Stimulated activated CD8-positive, alpha-beta memory T cell treated with anti-CD3 and anti-CD28 coated beads, Interleukin-7, amount 100 ng/mL, for 1 hour (primary cell): ENCODE measurements at places on chromosomes 4 and X.
A peak's percentile ranks its signal among the peaks of the same experiment; 100 is the strongest.

GRCh38 chr4:123398066-123398852, 1.7 kb downstream of the SPRY1 start:
- DNase-seq = peak; percentile 15

- DNase-seq = no peak
These were observed 26.9 kb upstream of the AMOT start for GRCh38 chrX:112867570-112867969.

DNA sequence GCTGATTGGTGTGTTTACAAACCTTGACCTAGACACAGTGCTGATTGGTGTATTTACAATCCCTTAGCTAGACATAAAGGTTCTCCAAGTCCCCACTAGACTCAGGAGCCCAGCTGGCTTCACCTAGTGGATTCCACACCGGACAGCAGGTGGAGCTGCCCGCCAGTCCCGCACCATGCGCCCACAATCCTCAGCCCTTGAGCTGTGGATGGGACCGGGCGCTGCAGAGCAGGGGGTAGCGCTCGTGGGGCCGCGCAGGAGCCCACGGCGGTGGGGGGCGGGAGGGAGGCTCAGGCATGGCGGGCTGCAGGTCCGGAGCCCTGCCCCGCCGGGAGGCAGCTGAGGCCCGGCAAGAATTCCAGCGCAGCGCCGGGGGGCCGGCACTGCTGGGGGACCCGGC, 30.7 kb downstream of the MEPE start:
- DNase-seq = no peak

- no peak for DNase-seq
These were observed 74.6 kb downstream of the WDR44 start for GRCh38 chrX:118420462-118420861.

DNA sequence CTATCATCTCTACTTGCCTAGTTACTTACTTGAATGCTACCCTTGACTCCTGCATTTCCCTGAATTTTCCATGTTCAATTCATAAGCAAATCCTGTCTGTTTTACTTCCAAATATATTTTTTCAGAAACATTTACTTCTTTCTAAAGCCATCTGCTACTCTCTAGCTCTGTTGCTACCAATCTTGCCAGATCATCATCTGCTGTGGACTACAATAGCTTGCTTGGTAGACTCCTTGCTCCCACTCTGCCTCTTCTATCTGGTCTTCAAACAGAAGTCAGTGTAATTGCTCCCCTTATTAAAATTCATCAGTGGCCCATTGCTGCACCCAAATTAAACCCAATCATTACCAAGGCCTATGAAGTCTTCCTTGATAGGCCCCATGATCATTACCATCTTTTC, 151.6 kb upstream of the HPGD start:
- no peak for DNase-seq

DNA sequence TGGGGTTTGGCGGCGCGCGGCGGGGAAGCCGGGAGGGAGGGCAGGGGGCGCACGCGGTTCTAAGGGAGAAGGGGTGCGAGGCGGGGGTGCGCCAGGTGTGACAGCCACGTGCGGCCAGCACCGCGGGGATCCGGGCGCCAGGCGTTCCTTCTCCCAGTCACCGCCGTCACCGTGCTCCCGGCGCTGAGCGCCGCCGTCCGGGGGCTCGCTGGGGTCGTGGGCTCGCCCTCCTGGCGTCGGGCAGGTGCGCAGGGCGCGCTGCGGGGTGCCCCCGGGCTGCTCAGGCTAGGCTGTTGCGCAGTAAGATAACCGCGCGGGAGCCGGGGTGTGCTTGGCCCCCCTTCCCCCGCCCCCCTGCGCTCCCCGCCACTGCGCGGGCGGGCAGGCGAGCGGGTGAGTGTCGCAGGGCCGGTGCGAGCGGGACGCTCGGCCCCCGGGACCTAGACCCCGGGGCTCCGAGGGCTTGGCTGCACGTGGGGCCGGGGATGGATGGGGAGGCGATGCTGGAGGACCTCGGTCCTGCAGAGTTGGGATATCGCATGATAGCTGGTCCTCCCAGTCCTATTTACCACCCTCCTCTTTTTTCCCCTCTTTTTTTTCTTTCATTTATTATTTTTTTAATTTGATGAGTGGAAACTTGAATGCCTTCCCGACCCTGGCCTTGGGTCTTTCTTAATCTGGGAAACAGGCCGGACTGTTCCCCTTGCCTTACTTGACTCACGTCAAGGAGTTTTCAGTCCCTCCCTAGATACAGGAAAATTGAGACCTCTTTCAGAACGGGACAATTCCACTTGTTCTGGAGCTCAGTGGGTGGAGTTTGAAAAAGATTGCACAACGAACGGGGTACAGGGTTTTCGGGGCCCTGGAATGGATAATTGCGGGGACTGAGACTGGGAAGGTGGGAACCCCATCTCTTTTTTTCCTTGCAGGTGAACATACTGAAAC, 797 bp downstream of the TXLNG start:
- peak; percentile 10 for DNase-seq

DNA sequence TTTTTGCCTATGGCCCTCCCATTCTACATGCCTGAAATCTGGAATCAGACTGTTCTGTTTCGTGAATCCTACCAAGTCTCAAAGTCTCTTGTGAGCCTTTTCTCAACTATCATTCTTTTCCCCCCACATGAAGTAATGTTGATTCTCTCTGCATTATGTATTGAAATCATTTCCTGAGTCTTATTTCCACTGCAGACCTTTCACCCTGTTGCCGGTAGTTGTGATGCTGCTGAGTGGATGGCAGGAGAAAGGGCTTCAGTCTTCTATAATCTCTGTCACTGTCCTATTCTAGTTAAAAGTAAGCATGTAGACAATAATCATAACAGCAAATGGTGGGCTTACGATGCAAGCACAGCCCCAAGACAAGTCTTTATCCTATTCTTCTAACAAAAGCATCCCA, 75.0 kb downstream of the TBC1D9 start:
- no peak for DNase-seq

DNA sequence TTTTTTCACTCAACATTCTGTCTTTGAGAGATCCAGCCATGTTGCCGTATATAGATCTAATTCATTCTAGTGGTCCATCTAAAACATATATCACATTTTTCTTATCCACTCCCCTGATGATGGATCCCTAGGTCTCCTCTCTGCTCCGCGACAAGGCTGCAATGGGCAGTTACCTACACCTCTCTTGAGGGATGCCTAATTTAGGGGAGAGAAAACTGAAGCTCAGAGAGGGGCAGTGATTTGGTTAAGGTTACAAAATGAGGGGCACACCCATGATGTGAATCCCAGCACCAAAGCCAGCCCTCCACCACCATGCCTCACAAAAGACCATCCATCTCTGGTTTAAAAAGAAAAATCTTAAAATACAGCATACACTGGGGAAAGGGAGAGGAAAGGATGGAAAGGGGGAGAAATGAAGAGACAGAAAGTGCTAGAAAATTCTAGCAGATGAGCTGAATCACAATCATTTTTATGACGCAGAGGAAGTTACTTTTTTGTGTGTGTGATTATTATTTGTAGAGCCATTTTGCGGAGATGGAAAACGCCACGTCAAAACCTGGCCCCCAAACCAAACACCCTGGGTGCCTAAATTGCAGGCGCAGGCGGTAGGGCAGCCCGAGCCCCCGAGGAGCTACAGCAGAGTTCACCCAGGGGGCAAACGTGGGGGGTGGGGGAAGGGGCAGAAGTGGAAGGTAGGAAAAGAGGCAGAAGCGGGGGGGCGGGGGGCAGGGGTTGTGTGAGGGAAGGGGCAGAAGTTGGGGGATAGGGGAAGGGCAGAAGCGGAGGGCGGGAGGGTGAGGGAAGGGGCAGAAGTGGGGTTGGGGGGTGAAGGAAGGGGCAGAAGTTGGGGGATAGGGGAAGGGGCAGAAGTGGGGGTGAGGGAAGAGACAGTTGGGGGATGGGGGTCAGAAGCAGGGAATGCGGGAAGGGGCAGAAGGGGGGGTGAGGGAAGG, 1.3 kb upstream of the TSPYL2 start:
- DNase-seq = no peak

- no peak for DNase-seq
These were observed 13.5 kb downstream of the ANKRD17 start for GRCh38 chr4:73244945-73245601.

GRCh38 chrX:39667736-39668482, 429.8 kb downstream of the BCOR start:
- no peak for DNase-seq

- no peak for DNase-seq
These were observed 17.8 kb downstream of the IGSF1 start for GRCh38 chrX:131271274-131271673.

DNA sequence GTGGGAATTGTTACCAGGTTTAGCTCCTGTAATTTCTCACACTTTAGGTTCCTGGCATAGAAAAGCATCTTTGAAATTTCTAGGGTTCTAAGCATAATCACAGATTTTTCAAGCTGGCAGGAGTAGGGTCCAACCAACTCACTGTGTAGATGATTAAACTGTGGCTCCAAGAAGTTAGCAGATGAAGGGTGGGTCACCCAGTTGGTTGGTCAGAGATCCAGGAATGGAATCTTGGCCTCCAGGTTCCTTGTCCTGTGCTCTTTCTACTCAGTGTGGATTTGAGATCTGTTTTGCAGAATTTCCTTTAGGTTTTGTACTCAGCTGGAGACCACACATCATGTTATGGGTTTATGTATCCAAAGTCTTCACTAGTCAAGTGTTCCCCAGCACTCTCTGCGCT, 90.3 kb upstream of the MAML3 start:
- DNase-seq = no peak

- DNase-seq = no peak
These were observed 118.7 kb downstream of the EFHC2 start for GRCh38 chrX:44224760-44225159.

GRCh38 chrX:133323431-133323830, 91.9 kb downstream of the GPC4 start:
- DNase-seq = no peak

DNA sequence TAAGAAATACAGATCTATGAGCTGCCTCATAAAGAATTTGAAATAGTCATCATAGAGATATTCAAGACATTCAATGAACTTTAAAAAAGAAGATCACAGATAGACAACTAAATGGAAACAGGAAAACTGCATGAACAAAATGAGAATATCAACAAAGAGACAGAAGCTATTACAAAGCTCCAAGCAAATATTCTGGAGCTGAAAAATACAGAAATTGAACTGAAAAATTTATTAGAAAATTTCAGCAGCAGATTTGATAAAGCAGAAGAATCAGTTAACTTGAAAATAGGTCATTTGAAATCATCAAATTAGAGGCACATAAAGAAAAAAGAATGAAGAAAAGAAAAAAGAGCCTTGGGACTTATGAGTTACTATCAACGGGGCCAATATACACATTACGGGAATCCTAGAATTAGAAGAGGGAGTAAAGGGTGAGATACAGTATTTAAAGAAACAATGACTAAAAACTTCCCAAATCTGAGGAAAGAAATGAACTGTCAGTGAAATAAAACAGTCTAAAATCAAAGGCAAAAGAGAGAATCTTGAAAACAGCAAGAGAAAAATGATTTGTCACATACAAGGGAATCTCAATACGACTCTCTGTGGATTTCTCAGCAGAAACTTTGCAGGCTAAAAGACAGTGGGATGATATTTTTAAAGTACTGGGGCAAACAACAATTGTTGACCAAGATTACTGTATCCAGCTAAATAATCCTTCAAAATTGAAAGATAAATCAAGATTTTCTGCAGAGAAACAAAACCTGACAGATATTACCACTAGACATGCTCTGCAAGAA, 641.6 kb downstream of the ANKRD50 start:
- no peak for DNase-seq

DNA sequence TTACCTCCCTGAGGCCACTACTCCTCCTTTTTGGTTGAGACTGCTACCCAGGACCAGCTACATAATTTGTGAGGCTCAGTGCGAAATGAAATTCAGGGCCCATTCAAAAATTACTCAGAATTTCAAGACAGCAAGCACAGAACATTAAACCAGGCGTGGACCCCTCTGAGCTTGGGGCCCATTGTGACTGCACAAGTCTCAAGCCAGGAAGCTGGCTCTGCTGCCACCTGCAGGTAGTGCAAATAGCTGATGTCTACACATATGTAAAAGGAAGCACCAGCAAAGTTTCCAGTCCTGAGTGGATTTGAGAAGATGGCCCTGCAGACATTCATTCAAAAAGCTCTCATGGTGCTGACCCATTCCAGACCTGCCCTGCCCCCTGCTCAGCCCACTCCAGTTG, 213.4 kb upstream of the LNX1 start:
- no peak for DNase-seq

DNA sequence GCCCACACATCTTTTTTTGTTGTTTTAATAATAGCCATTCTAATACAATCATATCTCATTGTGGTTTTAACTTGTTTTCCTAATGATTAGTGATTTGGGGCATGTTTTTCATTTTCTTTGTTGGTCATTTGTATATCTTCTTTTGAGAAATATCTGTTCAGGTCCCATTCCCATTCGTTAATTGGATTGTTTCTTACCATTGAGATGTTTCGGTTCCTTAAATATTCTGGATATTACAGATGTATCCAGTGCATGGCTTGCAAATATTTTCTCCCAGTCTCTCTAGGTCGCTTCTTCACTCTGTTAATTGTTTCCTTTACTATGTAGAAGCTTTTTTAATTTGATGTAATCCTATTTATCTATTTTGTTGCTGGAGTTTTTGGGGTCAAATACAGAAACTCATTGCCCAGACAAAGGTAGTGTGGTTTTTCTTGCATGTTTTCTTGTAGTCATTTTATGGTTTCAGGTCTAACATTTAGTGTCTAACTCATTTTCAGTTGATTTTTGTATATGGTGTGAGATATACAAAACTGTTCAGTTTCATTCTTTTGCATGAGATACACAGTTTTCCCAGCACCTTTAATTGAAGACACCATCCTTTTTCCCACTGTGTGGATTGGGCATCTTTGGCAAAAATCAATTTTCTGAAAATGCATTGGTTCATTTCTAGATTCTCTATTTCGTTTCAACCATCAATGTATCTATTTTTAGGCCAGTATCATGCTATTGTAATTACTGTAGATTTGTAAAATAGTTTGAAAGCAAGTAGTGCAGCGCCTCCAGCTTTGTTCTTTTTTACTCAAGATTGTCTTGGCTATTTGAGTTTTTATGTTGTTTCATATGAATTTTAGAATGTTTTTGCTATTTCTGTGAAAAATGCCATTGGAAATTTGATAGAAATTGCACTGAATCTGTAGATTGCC, 195.9 kb downstream of the SCFD2 start:
- no peak for DNase-seq

- DNase-seq = no peak
These were observed 130.3 kb downstream of the DIPK2B start for GRCh38 chrX:45070116-45071007.

DNA sequence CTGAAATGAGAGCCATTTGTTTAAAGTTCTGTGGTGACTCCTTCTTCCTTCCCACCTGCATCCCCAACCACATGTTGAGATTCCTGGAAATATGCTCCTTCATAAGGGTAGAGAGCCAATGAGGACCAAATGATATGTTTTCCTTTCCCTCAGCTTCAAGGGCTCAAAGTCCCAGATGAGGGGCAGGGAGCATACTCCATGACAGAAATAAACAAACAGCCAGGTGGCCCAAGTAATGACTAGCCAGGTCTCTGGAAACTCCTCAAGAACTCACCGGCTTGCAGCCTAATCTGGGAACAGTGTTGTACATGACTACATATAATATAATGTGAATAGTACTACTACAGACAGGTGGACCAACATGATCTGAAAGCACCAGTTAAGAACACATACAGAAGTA, 392.3 kb downstream of the PACRGL start:
- no peak for DNase-seq
